ENCODE measurements at places on chromosomes 4 and X.

GRCh38 chr4:100483796-100484195 is 34.0 kb downstream of the EMCN start:
- DNase-seq: no peak

DNA sequence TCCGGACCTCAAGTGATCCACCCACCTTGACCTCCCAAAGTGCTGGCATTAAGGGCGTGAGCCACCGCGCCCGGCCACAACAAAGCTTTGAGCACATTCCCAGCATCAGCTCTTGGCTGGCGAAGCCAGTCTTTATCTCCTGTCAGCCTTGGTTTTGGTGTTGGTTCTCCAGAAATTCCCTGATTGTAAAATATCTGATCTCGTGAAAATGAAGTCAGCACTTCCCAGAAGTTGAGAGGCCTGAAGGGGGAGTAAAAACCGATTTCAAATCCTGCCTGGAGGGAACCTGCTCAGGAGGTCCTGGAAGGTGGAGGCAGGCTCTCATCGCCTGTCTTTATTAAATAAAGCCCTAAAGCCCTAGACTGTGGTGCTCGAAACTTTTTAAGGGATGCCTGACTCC is 33.6 kb downstream of the PTTG2 start:
- no peak for DNase-seq

- DNase-seq: no peak
Measured at GRCh38 chrX:154734061-154734781, 16.7 kb downstream of the GAB3 start.

GRCh38 chrX:138917781-138918180 is 206.3 kb upstream of the FGF13 start:
- peak; percentile 71 for DNase-seq

GRCh38 chr4:158410272-158410671 is 111.4 kb upstream of the RXFP1 start:
- DNase-seq: peak; percentile 38

DNA sequence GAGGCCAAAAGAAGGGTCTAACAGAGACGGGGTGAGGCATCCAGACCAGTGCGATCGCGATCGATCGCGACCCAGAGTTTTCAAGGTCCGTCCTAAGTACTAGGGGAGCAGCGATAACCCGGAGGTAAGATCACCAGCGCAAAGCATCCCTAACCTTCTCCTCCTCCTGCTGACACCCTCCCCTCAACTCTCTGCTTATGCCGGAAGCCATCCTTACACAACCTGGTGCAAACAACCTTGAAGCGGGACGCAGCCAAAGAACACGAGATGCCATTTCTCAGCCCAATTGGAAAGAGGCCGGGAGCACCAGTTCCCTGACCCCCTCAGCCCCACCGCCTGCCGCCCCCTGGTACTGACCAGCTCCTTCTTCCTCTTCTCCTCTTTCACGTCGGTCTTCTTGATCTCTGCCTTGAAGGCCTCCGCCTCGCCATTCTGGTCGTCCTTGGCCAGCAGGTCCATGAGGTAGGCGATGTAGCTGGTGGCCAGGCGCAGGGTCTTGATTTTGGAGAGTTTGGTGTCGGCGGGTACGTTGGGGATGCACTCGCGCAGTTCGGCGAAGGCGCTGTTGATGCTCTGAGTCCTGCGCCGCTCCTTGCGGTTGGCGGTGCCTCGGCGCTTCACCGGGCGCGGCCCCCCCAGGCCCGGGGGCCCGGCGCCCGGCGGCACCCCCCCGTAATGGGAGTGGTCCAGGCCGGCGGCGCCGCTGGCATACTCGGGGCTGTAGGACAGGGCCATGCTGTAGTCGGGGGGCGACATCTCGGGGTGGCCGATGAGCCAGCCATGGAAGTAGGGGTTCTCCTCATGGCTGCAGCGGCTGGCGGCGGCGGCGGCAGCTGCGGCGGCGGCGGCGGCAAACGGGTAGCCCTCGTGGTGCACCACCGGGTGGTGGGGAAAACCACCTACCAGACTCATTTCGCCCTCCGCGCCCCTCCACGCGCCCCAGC is 1.4 kb downstream of the HAND2 start:
- DNase-seq: no peak

GRCh38 chrX:67604979-67605703 is 61.3 kb downstream of the AR start:
- DNase-seq: peak; percentile 92

- no peak for DNase-seq
Measured at GRCh38 chr4:121185960-121186359, 21.8 kb upstream of the TNIP3 start.

DNA sequence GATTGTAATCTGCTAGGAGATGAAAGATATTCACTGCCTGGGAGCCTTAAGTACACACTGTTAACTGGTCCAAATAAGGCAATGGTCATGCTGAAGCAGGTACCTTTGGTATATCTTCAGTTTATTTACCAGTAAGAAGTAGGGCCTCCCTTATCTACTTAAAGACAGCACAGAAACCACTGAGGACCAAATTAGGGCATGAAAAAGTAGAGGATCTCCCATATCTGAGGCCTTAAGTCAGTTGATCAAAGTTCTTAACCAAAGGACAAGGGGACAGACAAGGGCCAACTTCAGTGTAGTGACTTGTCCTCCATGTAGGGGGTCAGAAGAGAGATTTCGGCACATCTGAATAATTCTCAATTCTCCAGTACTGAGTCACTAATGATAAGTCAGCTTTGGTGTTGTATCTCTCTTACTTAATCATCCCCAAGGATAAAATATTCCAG is 59.1 kb downstream of the AMELX start:
- no peak for DNase-seq

DNA sequence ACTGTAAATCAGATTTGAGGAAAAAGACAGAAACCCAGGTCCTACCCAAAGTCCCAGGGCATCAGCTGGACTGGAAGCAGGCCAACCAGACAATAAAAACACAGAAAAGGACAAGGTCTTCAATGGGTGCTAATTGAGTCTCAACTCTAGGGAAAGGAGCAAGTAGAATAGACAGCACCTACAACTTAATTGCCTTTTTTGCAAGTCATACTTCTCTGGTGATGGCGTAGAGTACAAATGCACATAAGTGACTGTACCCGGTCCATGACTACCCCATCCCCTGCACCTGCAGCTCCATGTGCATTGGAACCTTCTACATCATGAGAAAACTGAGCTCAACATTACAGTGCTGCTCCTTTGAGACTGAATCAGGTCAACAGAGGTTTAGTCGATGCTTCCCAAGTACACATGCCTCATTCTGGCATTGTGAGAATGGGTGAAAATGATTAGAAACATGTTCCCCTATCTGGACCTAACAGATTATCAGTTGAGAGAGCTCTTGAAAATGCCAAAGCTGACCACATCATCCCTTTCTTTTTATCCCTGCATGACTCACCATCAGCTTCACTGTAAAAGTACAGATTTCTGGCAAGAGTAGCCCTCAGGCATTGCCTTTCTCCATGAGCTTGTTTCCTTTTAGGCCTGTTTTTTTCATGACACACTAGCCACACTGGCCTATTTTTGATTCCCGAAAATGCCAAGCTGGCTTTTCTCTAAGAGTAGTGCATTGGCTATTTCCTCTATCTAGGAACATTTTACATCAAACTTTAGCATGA is 298.3 kb downstream of the HS3ST1 start:
- DNase-seq: peak; percentile 85

DNA sequence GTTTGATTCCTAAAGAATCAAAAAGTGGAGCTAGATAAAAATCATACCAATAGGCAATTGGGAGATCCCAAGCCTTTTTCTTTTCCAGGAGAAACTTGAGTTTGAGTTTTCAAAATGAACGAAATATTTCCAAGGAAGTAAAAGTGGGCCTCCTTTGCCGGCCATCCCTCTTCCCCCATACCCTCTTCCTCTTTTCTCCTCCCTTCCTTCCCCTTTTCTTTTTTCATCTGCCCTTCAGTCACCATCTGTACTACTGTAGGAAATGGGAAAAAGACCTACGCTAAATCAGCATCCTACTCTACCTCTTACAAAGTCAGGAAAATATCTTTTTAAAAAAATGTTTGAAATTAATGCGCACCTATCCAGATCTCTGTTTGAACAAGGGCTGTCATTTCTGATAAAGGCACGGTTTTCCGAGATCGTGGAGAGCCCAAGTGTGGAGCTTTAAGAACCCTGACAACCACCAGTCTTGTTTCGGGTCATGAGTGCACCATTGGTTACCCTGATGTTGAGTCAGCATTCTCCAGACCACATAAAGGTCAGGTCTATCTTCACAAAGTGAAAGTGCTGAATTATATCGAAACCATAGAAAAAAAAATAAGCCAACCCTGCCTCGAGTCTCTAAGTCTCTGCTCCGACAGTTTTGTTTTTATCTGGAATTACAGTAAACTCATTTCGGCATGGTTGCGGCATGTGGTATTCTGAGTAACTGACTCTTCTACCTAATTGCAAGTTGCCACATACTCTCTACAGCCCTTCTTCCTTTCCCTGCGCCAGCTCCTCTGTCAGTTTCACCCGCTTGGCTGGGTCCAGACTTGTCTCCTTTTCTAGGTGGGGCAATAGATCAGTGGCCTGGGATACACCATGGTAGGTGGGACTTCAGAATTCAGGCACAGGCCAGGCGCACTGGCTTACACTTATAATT is 140.2 kb upstream of the KLF3 start:
- DNase-seq: peak; percentile 42

DNA sequence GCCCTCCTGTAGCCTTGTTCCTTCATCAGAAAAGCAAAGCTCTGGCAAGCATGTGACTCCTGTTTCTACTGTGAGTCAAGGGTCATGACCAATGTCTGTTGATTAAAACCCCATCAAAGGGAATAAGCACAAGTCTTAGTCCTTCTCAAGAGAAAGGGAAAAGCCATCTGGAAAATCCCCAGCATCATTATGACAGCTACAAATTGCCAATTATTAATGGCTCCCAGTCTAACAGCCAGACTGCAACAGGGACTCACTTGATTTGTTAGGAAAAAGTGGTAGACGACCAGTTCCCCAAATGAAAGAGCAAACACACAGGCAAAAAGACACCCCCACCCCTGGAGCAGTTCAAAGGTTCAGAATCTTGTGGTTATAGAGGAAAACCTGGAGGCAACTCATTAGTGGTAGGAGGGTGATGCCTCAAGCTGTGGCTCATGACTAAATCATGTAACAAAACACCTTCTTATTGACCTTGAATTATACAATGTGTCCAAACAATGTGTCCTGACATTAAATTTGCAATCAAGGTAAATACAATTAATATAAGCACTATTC is 315.7 kb downstream of the HNRNPD start:
- no peak for DNase-seq

DNA sequence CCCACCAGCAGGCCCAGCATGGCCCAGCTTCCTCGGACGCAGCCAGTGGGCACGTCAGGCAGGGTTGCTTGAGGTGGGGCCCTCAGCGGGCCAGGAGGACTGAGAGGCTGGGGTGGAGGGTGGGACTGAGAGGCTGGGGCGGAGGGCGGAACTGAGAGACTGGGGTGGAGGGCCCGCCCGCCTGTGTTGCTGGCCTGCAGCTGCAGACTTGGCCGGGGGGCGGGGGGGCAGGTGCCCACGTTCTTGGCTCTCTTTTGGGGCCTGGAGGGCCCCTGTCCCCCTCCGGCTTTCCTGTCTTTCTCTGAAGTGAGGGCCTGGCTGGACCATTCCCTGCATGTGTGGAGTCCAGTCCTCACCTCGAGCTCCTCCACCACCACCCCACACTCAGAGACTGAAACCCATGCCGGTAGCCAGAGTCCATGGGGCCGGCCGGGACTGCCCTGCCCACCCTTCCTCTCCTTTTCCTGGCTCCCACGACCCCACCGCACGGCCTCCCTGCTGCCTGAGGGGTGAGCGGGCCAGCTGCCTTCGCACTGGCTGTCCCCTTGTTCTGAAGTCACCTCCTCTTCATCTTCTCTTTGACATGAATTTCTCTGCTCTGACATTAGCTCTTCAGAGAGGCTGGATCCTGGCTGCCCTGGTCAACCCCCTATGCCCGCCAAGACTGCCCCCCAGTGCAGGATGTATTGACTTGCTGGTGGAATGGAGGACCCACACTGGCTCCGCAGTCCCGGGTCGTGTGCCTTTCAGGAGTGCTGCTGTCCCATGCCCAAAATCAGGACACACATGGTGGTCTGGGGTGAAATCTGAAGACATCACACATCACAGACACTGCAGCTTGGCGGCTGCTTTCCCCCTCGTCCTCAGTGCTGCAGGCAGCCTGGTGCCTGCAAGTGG is 10.1 kb upstream of the NKX1-1 start:
- DNase-seq: no peak

GRCh38 chr4:88672987-88673386 is 24.6 kb downstream of the NAP1L5 start:
- DNase-seq: peak; percentile 34

DNA sequence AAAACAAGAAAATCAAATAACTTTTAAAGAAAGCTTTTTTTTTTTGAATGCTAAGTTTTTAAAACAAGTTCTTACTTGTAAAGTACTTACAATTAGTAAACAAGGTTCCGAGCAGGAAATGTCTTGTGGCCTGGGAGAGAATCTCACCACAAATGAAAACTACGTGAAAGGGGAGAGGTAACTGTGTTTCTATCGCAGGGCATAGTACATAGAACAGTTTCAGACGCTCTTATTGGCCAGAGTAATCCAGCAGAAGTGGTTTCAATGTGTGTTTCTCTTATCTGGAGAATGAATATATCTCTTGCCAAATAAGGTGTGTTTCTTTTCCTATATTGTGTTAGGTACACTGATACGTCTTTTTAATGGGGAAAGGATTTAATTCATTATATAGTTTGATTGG is at the start of gene PLAC8:
PLAC8 (minus strand) TSS at position 154 of the 400 bp plus-strand sequence. CDS start 6,808 bp downstream, outside the sequence.
- no peak for DNase-seq

- DNase-seq: no peak
Measured at GRCh38 chrX:21700967-21701366, 42.8 kb upstream of the KLHL34 start.

- DNase-seq: peak; percentile 17
Measured at GRCh38 chr4:94523617-94524016, 71.9 kb downstream of the PDLIM5 start.

GRCh38 chr4:3773552-3774001 is 7.4 kb downstream of the ADRA2C start:
- DNase-seq: peak; percentile 15

GRCh38 chr4:165380805-165381204 is 2.0 kb downstream of the CPE start:
- no peak for DNase-seq

GRCh38 chrX:133888984-133889383 is 96.4 kb downstream of the GPC3 start:
- DNase-seq: no peak

DNA sequence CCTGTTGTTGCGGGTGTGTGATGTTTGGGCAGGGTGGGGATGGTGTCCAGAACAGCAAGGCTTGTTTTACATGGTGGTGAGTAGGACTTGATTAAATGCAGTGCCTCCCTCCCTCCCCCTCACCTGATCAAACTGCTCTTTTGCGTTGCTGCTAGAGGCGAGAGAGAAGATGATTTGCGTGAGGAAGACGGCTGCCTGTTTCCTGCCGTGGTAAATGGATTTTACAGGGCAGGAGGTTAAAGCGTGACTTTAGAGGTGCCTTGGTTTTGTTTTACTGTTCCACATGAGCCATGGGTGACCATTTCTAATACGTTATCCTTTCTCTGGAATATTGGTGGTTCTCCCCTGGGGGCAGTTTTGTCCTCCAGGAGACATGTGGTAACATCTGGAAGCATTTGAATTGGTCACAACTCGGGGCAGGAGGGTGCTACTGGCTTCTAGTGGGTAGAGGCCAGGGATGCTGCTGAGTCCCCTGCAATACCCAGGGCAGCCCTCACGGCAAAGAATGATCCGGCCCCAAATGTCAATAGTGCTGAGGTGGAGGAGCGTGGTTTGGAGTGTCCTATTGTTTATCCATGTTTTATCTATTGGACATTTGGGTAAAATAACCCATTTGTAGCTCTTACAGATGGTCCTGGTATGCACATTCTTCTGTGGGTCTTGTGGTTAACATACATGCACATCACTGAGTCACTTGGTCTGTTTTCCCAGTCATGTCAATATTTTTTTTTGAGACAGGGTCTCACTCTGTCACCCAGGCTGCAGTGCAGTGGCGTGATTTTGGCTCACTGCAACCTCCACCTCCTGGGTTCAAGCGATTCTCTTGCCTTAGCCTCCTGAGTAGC is 73.7 kb downstream of the SHROOM2 start:
- peak; percentile 47 for DNase-seq
